Activated T-helper 1 cell treated with anti-CD3 and anti-CD28 coated beads, Interleukin-12 subunit alpha, Interleukin-12 subunit beta, Interleukin-2, Interleukin-4 antibody, amounts not matched to agents 30 ng/mL and 10 ng/mL and 1 ng/mL, durations not matched to agents 14 hours and 24 hours and 36 hours (primary cell): ENCODE measurements at places on chromosomes 11 and 22. TPM values are rescaled to one million over a fixed set of nuclear protein-coding genes. Genes with fewer than 3 reads are reported as not detected.

SLC5A1 gene
- total RNA-seq = not detected in 2 replicates

TMEM121B gene
- 0.20 and 0.23 TPM in 2 replicates for total RNA-seq

MCHR1 gene
- total RNA-seq = not detected in 2 replicates

GAS2 gene
- total RNA-seq = 2.0 and 2.1 TPM in 2 replicates

SCARF2 gene
- 0.24 and 0.41 TPM in 2 replicates for total RNA-seq

DBX1 gene
- total RNA-seq = not detected in 2 replicates

CD44 gene
- 547 and 550 TPM in 2 replicates for total RNA-seq

OR5AK2 gene
- not detected in 2 replicates for total RNA-seq

DNA sequence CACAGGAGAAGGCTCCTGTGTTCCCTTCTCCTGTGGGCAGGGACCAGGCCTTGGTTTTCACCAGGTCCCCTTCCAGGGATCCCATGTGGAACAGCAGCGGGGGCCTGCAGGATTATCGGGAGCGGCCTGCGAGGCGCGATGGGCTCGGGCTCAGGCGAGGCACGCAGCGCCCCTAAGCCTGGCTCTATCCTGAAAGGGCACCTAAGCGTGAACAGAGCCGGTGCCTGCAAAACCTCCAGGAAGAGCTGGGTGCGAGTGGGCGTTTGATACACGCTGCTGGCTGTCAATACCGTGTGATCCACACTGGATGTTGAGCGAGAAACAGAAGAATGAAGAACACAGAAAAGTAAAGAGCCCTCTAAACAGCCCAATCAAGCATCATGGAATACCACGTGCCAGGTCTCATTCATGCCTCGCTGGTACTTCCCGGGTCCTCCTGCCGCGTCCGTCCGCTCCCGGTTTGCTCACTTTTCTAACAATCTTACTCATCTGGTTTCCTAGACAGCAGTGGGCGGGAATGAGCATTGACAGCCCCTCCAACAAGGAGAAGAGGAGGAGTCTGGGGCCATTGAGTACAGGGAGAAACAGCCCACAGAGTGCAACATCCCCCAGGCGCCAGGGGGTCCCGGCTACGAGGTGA, 12.5 kb downstream of the OSBPL5 start:
- no peak for DNase-seq

- DNase-seq = no peak
Observed at GRCh38 chr22:43421046-43421665, 9.3 kb downstream of the MPPED1 start.

- DNase-seq = no peak
Observed at GRCh38 chr11:38553148-38553547, 1955.1 kb upstream of the RAG2 start.

DNA sequence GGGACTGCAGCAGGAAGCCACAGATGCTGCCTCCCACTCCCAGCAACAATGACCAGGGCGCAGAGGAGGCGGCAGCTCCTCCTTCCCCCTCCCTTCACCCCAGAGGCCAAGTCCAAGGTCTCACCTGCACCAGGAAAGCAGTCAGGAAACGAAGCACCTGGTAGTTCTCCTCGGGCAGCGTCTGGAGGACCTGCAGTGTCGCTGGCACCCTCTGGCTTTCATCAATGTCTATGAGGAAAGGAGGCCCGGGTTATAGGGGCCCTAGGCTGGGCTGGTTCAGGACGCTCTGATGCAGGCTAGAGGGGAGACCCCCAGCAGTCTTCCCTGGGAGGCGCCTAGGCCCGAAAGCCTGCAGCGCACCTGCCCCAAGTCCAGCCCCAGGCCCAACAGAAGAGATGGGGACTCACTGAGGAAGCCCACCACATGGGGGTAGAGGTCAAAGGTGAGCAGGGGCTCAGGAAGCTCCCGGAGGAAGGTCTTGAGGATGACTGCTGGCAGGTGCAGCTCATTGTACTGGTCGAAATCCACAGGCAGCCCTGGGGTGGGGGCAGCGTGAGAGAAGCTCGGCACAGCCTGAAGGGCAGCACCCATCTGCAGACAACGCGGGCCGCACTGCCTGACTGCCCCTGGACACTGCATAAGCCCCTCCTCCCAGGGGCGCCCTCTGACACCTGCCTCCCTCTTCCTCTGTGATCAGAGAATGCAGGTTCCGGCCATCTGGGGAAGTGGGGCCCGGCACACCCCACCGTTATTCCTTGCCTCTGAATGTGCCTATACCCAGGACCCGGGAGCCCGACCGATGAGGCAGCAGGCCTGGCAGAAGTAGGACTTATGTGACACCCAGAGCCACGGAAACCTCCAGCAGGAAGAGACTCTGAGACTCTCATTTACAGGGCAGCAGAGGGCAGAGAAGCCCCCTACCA, 20.9 kb downstream of the ARHGAP1 start:
- DNase-seq = no peak

GRCh38 chr11:70577258-70577603, 178.9 kb downstream of the CTTN start:
- no peak for DNase-seq

DNA sequence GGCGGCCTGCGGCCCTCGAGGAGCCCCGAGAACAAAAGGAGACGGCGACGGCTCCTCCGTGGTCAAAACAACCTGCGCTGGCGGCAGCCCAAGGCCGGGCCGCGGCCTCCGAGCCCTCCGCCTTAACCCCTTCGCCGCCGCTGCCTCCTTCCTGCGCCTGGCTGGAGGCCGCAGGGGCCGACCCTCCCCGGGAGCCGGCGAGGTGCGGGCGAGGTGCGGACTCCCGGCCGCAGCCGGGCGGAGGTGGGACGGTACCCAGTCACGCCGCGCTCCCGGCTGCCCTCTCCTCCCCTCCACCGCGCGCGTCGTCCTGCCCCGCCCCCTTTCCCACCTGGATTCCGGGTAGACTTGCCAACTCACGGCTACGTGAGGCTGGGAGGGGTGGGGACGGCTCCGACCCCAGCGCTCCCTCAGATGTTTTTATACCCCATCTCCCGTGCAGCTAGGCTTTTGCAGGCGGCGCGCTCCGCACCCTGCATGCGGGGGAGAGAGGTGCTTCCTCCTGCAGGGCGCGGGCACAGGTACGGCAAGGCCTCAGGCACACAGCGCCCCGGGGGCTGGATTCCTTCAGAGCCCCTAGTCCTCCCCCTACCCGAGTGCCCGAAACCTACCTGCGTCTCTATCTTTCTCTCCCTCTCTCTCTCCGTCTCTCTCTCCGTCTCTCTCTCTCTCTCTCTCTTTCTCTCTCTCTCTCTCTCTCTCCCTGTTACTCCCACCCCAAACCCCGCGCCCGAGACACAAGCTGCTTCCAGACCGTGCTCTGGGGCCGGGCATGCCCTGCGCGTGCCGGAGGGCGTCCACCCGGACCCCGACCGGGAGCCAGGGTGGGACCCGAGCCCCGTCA, 2.0 kb downstream of the PDGFB start:
- DNase-seq = no peak
